PC-9 (cell line): ENCODE measurements at places on chromosomes 3 and 15. TPM values are rescaled to one million over a fixed set of nuclear protein-coding genes. Genes with fewer than 3 reads are reported as not detected.

DNA sequence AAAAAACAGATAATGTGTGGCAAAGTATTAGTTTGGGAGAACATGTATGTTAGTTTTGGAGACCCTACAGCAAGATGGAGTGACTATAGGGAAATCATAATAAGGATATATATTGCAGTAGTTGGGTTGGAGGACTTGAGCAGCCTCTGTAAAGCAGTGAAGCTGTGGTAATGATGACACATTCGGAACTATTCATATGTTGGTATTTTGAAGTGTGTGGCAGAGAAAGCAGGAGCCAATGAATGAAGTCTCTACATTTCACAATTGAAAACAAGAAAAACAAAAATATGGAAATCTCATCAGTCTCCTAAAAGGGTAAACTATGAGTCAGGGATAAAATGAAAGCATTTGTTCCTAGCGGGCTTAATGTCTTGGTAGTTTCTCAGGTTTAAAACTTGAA is 645.9 kb downstream of the OTOL1 start:
- DNase-seq: no peak

GRCh38 chr3:72223116-72223515 is 438.2 kb upstream of the PROK2 start:
- no peak for DNase-seq

DNA sequence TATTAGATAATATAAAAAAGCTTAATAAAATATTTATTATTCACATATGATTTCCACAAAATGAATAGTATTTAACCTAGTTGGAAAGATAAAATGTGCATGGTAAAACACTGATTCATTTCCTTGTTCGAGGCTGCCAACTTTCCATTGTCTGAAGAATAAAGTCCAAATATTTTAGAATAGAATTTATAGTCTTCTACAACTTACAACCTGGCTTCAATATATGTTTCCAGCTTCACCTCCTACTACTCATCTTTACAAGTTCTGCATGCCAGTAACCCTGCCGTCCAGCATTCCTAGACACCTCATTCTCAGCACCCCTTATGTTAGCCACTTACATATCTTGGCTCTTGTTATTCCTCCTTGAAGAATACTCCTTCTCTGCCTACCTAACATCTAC is 244.5 kb downstream of the FGF12 start:
- DNase-seq: no peak

- DNase-seq: no peak
Observed at GRCh38 chr15:90553248-90553745, 23.6 kb downstream of the CRTC3 start.

GRCh38 chr3:55894605-55895004 is 407.5 kb upstream of the WNT5A start:
- DNase-seq: no peak

GRCh38 chr3:33083958-33084357 is 13.0 kb downstream of the GLB1 start:
- no peak for DNase-seq

GRCh38 chr3:54955941-54956340 is 28.1 kb upstream of the LRTM1 start:
- no peak for DNase-seq

GRCh38 chr3:34619990-34620389 is 821.6 kb downstream of the PDCD6IP start:
- no peak for DNase-seq

DNA sequence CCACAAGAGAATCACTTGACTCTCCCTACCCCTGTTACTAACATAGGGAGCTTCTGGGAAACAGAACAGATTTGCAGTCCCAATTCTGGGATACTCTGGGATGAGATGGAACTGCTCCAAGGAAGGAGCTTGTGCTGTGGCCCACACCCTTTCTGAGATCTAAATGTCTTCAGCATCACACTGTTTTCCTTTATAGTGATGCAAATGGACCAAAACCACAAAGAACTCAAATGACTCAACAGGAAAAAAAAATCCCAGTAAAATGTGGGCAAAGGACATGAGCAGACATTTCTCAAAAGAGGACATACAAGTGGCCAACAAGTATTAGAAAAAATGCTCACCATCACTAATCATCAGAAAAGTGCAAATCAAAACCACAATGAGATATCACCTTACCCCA is 155.6 kb downstream of the NECTIN3 start:
- DNase-seq: no peak

DNA sequence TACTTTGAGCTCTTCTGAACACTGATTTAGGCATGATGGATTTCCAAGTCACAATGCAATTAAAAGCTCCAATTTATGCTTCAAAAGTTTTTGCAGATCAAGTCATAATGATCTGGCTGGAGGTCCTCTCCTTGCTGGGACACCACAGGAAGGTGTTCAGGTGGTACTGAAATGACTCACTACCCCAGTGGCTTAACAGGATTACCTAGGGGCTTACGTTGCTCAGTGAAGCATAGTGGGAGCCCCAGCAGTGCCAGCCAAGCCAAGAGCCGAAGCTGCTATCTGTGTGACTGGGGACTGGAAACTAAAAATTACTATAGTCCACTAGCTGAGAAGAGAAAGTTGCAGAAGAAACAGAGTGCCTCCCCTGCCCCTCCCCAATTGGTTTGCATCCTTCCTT is 110.1 kb upstream of the LPP start:
- DNase-seq: no peak

- no peak for DNase-seq
Observed at GRCh38 chr3:58332575-58333188, at the start of gene PXK. PXK (plus strand) TSS chr3:58332892; CDS start chr3:58332989, 97 bp downstream.

- DNase-seq: no peak
Observed at GRCh38 chr3:49966233-49966942, 26.4 kb downstream of the RBM6 start.

- no peak for DNase-seq
Observed at GRCh38 chr3:173892547-173892946, 495.0 kb downstream of the NLGN1 start.

- DNase-seq: peak; percentile 89
Observed at GRCh38 chr15:40823572-40824343, 4.8 kb downstream of the PPP1R14D start.

GRCh38 chr3:160157321-160157720 is 67.9 kb upstream of the C3orf80 start:
- no peak for DNase-seq

GRCh38 chr3:52527732-52528585 is 5.7 kb downstream of the NT5DC2 start:
- no peak for DNase-seq

The TAGLN3 gene
- total RNA-seq: not detected in 2 replicates

The NEK11 gene
- total RNA-seq: 12.5 and 13.2 TPM in 2 replicates

The KLHL40 gene
- total RNA-seq: not detected in 2 replicates

The SPINT1 gene
- 141 and 180 TPM in 2 replicates for total RNA-seq

The KLHL25 gene
- 5.3 and 5.6 TPM in 2 replicates for total RNA-seq

The CMSS1 gene
- 96.8 and 98.9 TPM in 2 replicates for total RNA-seq

The GORASP1 gene
- total RNA-seq: 43.4 and 44.4 TPM in 2 replicates

The C15orf62 gene
- 0.23 and 0.33 TPM in 2 replicates for total RNA-seq
